Right renal cortex interstitium (tissue), 3 donors: ENCODE measurements at places on chromosomes 3 and 15.

DNA sequence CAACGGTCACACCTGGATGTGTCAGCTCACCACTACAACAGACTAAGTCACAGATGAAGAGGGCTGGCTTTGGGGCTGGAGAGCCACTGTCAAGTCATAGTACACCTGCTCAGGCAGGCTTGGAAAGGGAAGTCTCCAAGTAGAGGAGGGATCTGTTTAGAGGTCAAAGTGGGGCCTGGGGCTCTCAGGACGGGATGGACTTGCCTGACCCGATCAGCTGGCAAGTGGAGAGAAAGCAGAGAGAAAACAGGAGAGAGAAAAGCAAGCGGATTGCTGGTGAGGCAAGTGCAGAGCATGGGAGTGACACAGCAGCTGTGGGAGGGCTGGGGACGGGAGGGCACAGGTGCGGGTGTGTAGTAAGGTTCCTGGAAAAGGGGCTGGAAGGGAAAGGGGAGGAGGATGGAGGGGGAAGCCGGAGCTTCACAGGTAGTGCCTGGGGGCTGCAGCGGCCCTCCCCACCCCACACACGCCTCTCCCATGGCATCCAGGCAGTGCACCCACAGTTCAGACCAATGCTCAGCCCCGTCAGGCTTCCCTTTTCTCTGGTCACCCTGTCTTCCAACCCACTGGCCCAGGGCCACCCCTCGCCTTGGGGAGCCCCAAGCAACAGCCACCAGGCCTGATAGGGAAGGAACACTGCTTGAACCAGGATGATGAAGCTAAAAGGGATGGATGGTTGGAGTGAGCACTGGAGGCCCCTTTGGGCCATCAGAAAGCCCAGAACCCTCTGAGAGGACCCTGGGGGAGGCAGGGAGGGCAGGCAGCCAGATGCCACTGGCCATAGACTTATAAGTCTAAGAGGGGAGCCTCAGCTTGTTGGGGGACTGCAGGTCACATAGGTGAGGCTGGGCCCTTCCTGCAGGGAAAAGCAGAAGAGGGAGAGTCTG, 8.5 kb downstream of the RPS17 start:
- DNase-seq, result no peak

DNA sequence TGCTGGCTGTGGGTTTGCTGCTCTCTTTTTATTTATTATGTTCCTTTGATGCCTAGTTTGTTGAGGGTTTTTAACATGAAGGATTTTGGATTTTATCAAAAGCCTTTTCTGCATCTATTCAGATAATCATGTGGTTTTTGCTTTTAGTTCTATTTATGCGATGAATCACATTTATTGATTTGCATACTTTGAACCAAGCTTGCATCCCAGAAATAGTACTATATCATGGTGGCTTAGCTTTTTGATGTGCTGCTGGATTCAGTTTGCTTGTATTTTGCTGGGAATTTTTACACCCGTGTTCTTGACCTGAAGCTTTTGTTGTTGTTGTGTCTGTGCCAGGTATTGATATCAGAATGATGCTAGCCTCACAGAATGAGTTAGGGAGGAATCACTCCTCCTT, 48.4 kb downstream of the MCTP2 start:
- no peak for DNase-seq

- no peak for DNase-seq
Measured at GRCh38 chr15:42576040-42576594, 711 bp downstream of the STARD9 start.

- no peak for DNase-seq
Measured at GRCh38 chr15:58240191-58240932, 102.2 kb downstream of the AQP9 start.

GRCh38 chr3:43747641-43748040, 56.9 kb downstream of the ABHD5 start:
- no peak for DNase-seq

DNA sequence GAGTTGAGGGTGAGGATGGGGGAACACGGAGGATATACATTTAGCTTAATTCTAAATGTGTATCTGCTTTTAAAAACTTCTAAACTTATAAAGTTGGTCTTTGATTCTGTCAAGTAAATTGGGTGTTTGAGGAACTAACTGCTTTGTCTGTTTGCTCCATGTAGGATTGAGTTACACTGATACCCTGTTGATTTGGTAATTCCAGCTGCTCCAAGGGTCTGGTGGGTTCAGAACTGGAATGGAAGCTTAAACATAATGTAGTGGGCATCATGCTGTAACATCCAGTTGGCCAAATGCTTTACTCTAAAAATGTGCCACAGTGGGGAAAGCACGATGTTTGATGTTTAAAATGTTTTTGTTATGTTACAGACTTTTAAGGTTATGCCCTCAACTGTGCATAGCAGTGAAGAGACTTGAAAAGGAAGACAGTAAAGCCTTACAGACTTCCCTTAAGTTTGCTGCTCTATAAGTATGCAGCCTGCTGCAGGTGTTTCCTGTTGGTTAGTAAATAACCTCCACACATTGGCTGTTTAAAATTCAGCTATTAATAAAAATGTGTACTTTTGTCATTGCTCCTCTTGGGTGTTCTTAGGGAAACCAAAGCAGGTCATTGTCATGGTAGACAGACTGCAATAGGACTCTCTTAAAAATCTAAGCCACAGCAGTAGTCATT, 5.9 kb upstream of the EDEM1 start:
- no peak for DNase-seq

GRCh38 chr15:34023907-34024306, 15.1 kb downstream of the AVEN start:
- no peak for DNase-seq

DNA sequence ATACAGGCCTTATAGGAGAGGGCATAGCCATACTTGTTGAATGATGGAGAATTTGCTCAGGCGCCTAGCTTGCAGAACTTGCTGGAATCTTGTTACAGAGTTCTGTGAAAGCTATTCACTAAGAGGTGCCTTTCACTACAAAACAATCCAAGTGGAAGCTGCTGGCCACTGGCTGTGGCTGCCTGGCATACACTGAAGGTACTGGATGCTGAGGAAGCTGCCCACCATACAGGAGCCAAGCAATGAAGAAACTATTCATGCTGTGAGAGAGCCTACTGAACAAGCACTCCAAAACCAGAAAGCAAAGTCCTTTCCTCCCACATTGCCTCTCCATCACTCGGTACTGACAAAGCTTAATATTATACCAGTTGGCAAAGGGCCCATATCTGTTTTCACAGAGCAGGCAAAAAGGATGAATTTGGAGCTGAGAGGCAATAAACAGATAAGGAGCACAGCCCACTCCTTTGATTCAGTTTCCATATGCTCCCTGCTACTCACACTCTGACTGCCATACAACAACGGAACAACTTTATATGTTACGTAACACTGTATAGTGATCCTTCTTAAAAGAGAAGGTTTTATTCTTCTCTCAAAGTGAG, 192.6 kb upstream of the ALCAM start:
- DNase-seq, result no peak

- DNase-seq, result no peak
Measured at GRCh38 chr3:12005951-12006625, 1.9 kb downstream of the SYN2 start.

- no peak for DNase-seq
Measured at GRCh38 chr3:114375608-114376421, 82.0 kb downstream of the TIGIT start.
